Chondrocyte (in vitro differentiated cells): ENCODE measurements at places on chromosomes 16 and 17. TPM values are rescaled to one million over a fixed set of nuclear protein-coding genes. Genes with fewer than 3 reads are reported as not detected.

GRCh38 chr16:64900019-64900418, 221.8 kb downstream of the CDH11 start:
- DNase-seq: no peak

DNA sequence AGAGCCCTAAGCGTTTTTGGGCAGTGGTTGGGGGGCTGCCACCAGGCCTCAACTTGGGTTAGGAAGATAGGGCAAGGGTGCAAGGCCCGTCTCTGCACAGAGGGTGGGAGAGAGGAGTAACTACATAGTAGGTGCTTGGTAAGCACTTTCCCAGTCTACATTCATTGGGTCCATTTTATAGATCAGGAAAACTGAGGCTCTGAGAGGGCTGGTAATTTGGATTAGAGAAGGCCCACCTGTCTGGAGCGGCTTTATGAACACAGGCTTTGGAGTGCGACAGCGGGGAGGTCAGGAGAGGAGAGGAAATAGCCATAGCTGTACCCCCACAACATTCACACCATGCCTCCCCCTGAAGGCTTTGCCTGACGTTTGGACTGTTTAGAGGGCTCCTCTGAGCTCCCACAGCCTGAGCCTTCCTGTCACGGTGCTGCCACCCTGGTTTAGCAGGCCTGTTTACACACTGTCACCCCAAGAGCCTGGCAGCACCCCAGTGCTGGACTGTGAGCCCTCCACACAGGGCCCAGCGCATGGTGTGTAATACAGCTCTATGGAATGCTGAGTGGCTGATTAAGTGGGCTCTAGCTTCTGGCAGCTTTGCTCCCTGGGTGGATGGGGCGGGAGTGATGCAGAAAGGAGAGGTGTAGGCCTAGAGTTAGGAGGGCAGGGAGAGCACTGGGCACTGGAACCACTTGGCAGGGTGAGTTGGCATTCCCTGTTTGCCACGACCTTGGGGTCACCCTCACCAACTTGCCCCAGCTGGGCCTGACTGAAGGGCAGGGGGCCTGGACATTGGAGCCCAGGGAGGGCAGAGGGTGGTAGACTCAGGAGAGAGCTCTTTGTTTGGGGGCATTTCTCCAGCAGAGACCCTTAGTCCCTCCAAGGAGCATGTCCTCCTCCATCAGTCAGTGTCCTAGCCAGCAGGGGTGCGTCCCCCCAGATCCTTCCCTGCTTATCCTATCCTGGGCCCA, 73.7 kb downstream of the RAI1 start:
- DNase-seq: no peak

DNA sequence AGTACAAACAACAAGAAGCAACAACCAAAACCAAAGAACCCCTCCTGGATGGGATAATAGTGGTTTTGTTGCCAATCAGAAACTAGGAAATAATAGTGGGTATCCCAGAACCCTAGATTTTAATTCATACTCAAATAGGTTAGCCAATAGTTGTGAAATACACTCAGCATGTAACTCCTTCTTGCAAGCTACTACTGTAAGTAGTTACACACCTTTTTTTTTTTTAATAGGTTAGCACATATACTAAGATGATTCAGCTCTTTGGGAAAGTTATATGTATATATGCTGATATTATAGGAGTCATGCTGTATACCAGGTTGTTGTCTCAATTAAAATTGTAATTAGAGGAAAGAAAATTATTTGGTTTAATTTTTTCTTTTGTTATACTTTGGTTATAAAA, 92.5 kb upstream of the HAS3 start:
- DNase-seq: no peak

GRCh38 chr16:87202346-87202745, 114.8 kb downstream of the C16orf95 start:
- no peak for DNase-seq

- DNase-seq: no peak
Observed at GRCh38 chr17:62727916-62728672, 80.0 kb downstream of the MARCHF10 start.

FBXO47 gene
- total RNA-seq: not detected in 3 replicates

CCL17 gene
- total RNA-seq: not detected in 3 replicates

IRX5 gene
- 1.0 to 2.5 TPM (median 1.5 TPM) in 3 replicates for total RNA-seq
